Activated CD8-positive, alpha-beta memory T cell treated with anti-CD3 and anti-CD28 coated beads for 4 hours (primary cell): ENCODE measurements at places on chromosomes 12 and 14.

DNA sequence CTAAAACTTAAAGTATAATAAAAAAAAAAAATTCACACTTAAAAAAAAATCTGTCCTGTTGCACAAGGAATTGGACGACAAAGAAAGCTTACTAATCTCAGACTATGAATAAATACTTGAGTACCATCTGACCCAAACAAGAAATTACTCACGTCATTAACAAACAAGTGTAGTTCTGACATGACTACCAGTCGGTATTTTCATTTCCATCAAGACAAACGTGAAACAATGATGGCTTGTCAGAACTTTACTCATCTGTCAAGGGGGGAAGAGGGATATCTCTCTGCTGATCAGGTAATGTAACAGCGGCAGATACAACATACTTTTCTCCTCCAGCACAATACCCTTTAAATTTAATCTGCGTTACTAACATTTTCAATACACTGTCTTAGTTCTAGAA, 78.3 kb downstream of the CDK17 start:
- no peak for DNase-seq

DNA sequence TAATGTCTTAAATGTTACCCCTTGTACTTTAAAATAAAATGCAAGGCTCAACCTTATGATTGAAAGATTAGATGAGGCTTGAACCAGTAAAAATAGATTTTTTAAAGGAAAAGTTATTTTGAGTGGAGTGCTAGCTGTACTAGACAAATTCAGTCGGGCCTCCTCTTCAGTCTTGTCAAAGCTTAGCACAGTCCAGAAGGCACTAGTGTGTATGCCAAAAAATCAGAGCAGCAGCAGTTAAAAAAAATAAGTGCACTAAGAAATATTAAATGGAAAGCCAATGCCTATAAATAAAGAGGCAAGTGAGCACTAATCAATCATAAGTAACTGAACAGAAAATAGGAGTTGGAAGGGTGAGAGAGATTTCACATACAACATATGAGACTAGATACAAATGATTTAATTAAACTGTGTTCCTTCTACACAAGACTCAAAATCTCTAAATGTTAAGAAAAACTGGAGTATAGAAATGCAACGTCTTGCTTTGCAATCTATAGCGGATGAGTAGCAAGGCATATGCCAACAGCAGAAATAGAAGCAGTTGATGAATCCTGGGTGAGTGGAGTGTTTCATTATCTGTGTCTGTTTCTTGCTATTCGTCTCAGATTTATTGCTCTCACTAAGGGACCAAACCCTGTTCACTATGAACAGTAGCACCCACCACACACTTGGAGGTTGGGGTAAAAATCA, 172.1 kb downstream of the ETNK1 start:
- DNase-seq: no peak

GRCh38 chr14:89165189-89166181, 251.5 kb downstream of the FOXN3 start:
- DNase-seq: no peak

DNA sequence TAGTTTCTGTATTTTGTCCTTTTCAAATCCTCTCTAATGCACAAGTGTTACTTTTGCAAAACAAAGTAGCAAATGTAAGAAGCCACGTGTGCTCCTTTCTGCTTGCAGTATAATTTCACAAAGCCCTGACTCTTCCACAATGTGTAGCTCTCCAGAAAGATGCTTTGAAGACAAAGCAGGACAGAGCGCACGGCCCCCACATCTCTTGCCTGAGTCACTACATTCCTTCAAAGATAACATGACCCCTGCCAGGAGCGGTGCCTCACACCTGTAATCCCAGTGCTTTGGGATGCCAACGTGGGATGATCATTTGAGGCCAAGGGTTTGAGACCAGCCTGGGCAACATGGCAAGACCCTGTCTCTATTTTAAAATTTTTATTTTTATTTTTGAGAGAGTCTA, 40.5 kb downstream of the JAG2 start:
- DNase-seq: no peak

- DNase-seq: no peak
Observed at GRCh38 chr14:22580625-22581024, 8.4 kb downstream of the DAD1 start.

DNA sequence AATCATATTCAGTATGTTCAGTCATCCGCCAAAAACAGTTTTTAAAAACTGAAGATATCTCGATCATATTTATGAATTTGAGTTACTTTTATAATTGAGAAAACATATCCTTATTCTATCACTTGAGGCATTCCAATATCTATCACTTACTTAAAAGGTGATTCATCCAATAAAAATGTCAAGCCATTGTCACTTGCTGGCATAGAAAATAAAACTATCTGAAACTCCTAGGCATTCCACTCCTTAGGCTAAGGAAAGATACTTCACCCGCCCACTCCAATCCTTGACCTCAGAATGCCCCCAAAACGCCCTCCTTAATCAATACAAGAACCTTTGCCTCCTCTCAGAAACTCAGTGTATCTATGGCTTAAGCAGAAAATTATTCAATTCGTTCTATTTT, 51.3 kb upstream of the AMIGO2 start:
- no peak for DNase-seq

GRCh38 chr14:60349663-60350365, 100.8 kb downstream of the PPM1A start:
- DNase-seq: no peak
